ENCODE measurements at places on chromosomes 7 and 10. TPM values are rescaled to one million over a fixed set of nuclear protein-coding genes. Genes with fewer than 3 reads are reported as not detected.

GRCh38 chr10:26573674-26574073 is 123.8 kb upstream of the PDSS1 start:
- H3K27me3 ChIP-seq: no peaks in the 10 kb centered on the region
- no peaks in the 10 kb centered on the region for H3K4me1 ChIP-seq
- H3K4me3 ChIP-seq: no peak overlapping the region

The EVX1 gene
- total RNA-seq: not detected

DNA sequence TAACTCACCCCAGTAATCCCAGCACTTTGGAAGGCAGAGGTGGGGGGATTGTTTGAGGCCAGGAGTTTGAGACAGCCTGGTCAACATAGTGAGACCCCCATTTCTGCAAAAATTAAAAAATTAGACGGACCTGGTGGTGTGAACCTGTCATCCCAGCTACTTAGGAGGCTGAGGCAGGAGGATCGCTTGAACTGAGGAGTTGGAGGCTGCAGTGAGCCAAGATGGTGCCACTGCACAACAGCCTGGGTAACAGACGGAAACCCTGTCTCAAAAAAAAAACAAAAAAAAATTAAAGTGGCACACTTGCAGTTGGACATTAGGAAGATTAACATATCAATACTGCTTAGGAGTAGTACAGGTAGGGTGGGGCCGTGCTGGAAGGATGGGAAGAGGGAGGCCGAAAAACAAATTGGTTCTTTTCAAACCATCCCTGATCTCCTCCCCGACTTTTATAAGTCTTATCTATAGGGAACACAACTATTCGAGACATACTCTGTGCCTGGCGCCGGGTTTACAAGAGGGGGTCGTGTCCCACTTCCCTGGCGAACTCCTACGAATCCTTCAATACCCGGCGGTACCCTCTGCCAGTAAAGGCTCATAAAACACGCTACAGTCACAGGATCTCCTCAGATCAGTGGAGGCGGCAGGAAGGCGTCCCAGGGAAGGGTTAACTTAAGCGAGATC is 628 bp downstream of the TAF6 start:
- H3K4me3 ChIP-seq: peak overlapping the region; percentile 85
- DNase-seq: no peak

DNA sequence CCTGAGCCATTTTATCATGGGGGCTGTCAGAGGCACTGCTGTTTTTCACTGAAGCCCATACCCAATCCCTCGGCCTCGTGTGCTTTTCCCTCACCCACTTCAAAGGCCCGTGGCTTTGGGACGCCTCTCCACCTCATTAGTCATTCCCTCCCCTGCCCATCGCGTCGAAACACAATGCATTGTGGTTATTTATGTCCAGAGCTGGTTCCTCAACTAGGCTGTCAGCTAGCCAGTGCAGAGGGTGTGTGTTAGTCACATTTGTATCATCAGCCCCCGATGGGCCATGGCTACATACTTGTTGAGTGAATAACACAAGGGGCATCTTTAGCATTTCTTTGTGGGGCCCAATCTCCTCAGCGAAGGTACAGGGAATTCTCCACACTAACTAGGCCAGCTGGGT is 3.8 kb upstream of the CRCP start:
- H3K27ac ChIP-seq: no peak overlapping the region
- DNase-seq: no peak
- peaks cover 8% of the 10 kb centered on the region for H3K36me3 ChIP-seq
- H3K27me3 ChIP-seq: no peaks in the 10 kb centered on the region

The GLI3 gene
- 8.6 TPM for total RNA-seq

GRCh38 chr7:125347269-125347668 is 417.6 kb upstream of the POT1 start:
- H3K36me3 ChIP-seq: no peaks in the 10 kb centered on the region
- DNase-seq: no peak
- H3K27ac ChIP-seq: no peak overlapping the region
- H3K4me1 ChIP-seq: no peaks in the 10 kb centered on the region
- no peaks in the 10 kb centered on the region for H3K27me3 ChIP-seq

- H3K4me3 ChIP-seq: peak within 1 kb of the TSS; percentile 86
- H3K4me1 ChIP-seq: peaks cover 23% of the 10 kb centered on the region
- H3K27me3 ChIP-seq: peaks cover 4% of the 10 kb centered on the region
- no peaks in the 10 kb centered on the region for H3K36me3 ChIP-seq
Observed at GRCh38 chr10:11742009-11742778, at the start of gene ECHDC3. Gene ECHDC3 (plus strand): TSS chr10:11742382. CDS start chr10:11742577, 195 bp downstream.

DNA sequence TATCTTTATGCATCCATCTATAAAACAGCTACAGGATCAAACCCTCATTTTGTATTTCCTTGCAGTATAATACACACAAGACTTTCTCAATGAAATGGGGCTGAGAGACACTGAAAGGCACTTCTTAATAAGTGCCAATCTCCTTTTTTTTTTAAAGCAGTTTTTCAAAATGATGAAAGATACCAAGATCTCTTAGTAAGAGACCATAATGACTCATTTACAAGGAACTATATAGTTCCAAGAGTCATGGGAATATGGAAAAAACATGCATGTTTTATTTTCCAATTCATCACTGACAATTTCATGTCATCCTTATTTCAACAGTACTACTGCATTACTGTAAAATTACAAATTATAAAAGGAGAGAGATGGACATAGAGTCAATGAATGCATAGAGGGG is 973.7 kb downstream of the GATA3 start:
- H3K4me3 ChIP-seq: no peak overlapping the region
- H3K27me3 ChIP-seq: no peaks in the 10 kb centered on the region
- no peaks in the 10 kb centered on the region for H3K4me1 ChIP-seq
- no peak overlapping the region for H3K27ac ChIP-seq
- H3K36me3 ChIP-seq: no peaks in the 10 kb centered on the region
- no peak for DNase-seq

The RPEL1 gene
- total RNA-seq: not detected

GRCh38 chr7:66157060-66157459 is 42.4 kb downstream of the CRCP start:
- no peaks in the 10 kb centered on the region for H3K27me3 ChIP-seq
- no peak for DNase-seq
- H3K36me3 ChIP-seq: peaks cover 79% of the 10 kb centered on the region
- H3K4me1 ChIP-seq: no peaks in the 10 kb centered on the region

The C10orf90 gene
- not detected for total RNA-seq

GRCh38 chr10:63633677-63634487 is 112.7 kb downstream of the REEP3 start:
- H3K4me1 ChIP-seq: peaks cover 4% of the 10 kb centered on the region
- H3K4me3 ChIP-seq: no peak overlapping the region
- H3K27me3 ChIP-seq: no peaks in the 10 kb centered on the region
- H3K27ac ChIP-seq: no peak overlapping the region
- DNase-seq: no peak
- H3K36me3 ChIP-seq: no peaks in the 10 kb centered on the region

DNA sequence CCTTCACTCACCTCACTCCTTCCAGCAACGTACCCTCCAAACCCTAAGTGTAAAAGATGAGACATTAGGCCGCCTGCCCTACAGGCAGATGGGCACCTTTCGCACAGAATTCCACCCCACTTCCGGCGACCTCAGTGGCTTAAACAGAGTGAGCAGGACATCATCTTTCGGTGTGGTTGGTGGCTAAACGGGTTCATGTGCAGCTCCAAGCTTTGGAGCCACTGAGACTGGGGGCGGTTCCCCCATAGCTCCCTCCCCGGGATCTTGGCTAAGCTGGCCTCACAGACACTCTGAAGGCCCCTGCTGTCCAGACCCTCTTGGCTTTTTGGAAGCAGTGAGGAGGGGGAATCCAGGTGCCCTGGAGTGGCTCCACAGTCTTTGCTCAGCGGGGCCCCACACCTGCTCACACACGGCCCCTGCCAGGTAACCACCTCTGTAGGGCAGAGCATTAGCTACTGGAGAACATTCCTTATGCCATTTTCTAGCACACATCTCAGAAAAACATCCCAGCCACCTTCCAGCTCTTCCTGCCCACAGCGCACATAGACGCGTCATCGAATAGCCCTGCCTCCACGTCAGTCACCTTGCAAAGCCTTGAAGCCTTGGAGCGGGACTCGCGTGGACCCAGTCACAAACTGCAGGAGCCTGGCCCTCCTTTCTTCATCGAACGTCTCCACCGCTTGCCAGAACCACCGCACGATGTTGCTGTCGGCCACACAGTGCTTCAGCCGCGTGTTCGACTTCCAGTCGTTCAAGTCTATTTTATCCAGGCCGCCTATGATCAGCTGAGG is 108.8 kb downstream of the SMURF1 start:
- peaks cover 98% of the 10 kb centered on the region for H3K36me3 ChIP-seq
- H3K27ac ChIP-seq: peak overlapping the region; percentile 30
- DNase-seq: no peak
- no peaks in the 10 kb centered on the region for H3K27me3 ChIP-seq
- no peak overlapping the region for H3K4me3 ChIP-seq

- peaks cover 39% of the 10 kb centered on the region for H3K4me1 ChIP-seq
- H3K36me3 ChIP-seq: no peaks in the 10 kb centered on the region
- no peak overlapping the region for H3K27ac ChIP-seq
- DNase-seq: no peak
- H3K4me3 ChIP-seq: no peak overlapping the region
- H3K27me3 ChIP-seq: no peaks in the 10 kb centered on the region
Observed at GRCh38 chr7:73869011-73869798, 8.2 kb downstream of the TMEM270 start.

The MUC12 gene
- not detected for total RNA-seq

DNA sequence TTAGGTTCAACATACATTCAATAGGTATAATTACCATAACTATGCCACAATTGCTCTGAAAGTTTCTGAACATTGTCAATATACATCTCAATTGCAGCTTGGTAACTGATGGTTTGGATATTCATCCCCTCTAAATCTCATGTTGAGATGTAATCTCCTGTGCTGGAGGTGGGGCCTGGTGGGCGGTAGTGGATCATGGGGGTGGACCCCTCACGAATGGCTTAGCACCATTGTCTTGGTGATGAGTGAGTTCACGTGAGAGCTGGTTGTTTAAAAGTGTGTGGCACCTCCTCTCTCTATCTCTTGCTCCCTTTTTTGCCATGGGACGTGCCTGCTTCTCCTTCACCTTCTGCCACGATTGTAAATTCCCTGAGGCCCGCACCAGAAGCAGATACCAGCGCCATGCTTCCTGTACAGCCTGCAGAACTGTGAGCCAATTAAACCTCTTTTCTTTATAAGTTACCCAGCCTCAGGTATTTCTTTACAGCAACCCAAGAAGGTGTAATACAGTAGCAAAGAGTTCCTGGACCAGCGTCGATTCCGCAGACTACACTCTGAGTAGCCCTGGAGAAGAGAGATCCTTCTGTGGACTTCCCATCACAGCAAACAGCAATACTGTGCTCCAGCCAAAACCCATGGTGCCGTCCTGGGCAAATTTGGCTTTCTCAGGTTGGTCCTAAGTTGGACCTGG is 83.8 kb upstream of the GRB10 start:
- no peak overlapping the region for H3K4me3 ChIP-seq
- no peak overlapping the region for H3K27ac ChIP-seq
- no peaks in the 10 kb centered on the region for H3K27me3 ChIP-seq
- H3K36me3 ChIP-seq: no peaks in the 10 kb centered on the region
- peaks cover 7% of the 10 kb centered on the region for H3K4me1 ChIP-seq

The PLEKHS1 gene
- not detected for total RNA-seq

- DNase-seq: no peak
- H3K4me1 ChIP-seq: no peaks in the 10 kb centered on the region
- no peaks in the 10 kb centered on the region for H3K36me3 ChIP-seq
- no peak overlapping the region for H3K27ac ChIP-seq
Observed at GRCh38 chr7:1603346-1604225, 33.8 kb upstream of the PSMG3 start.

The UBE2D1 gene
- total RNA-seq: 16.1 TPM

The OR2A1 gene
- 0.60 TPM for total RNA-seq

DNA sequence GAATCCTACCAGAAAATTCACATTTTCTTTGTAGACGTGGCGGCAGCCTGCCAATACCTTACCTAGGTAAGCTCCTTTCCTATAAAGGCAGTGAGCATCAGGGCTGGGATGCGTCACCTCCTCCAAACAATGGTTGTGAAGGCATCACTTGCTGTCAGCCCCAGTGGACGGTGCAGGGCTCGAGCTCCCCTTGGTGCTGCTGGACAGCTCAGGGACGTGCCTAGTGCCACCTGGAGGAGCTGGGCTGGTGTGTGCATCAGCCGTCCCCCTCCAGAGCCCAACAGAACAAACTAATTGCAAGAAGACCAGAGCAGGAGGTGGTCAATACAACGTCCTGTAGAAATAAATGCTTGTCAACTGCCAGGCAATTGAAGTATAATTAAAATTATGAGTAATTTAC is 517.5 kb upstream of the FOXK1 start:
- no peaks in the 10 kb centered on the region for H3K4me1 ChIP-seq
- H3K27me3 ChIP-seq: no peaks in the 10 kb centered on the region
- no peaks in the 10 kb centered on the region for H3K36me3 ChIP-seq
- no peak for DNase-seq
- H3K4me3 ChIP-seq: no peak overlapping the region
- H3K27ac ChIP-seq: no peak overlapping the region

- H3K27me3 ChIP-seq: no peaks in the 10 kb centered on the region
- H3K4me3 ChIP-seq: no peak overlapping the region
- DNase-seq: no peak
- H3K4me1 ChIP-seq: no peaks in the 10 kb centered on the region
Observed at GRCh38 chr10:35728341-35728740, 86.2 kb upstream of the FZD8 start.

The PALD1 gene
- 7.8 TPM for total RNA-seq

The ACSM6 gene
- total RNA-seq: not detected

The BLNK gene
- 2.3 TPM for total RNA-seq

- no peaks in the 10 kb centered on the region for H3K27me3 ChIP-seq
- peaks cover 8% of the 10 kb centered on the region for H3K36me3 ChIP-seq
- H3K27ac ChIP-seq: no peak overlapping the region
Observed at GRCh38 chr7:11141541-11141940, 167.9 kb downstream of the PHF14 start.

GRCh38 chr10:23384364-23384763 is 39.8 kb upstream of the C10orf67 start:
- no peak overlapping the region for H3K27ac ChIP-seq
- no peaks in the 10 kb centered on the region for H3K27me3 ChIP-seq
- H3K4me1 ChIP-seq: no peaks in the 10 kb centered on the region
- no peak for DNase-seq

The ZNF488 gene
- 1.1 TPM for total RNA-seq

The PRF1 gene
- total RNA-seq: 6.6 TPM

The LEP gene
- total RNA-seq: 15.9 TPM

The COA1 gene
- total RNA-seq: 74.1 TPM

The ABCC2 gene
- 5.1 TPM for total RNA-seq

The ATAD1 gene
- total RNA-seq: 27.3 TPM

- no peak overlapping the region for H3K4me3 ChIP-seq
- no peak for DNase-seq
- no peak overlapping the region for H3K27ac ChIP-seq
- no peaks in the 10 kb centered on the region for H3K27me3 ChIP-seq
- H3K36me3 ChIP-seq: no peaks in the 10 kb centered on the region
Observed at GRCh38 chr7:116139007-116139406, 71.3 kb upstream of the TES start.

DNA sequence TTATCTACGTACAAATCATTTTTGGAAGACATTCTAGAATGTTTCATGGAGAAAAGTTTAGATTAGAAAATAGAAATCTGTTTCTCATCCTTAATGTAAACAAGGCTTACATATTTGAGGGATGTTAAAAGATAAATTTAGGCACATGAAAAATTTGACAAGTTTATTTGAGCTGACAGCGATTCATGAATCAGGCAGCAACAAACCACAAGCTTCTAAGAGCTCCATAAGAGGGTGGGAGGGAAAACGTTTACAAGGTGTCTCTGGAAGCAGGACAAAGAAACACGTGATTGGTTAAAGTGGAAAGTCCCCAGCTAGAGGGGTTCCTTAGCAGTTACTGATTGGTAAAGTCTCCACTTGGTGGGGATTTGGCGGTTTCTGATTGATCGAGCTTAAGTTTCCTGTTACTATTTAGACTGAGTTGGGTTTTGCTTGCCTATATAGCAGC is 228.9 kb upstream of the PITRM1 start:
- no peak overlapping the region for H3K4me3 ChIP-seq
- H3K36me3 ChIP-seq: no peaks in the 10 kb centered on the region

The HOXA10 gene
- 34.1 TPM for total RNA-seq

Data from tibial nerve (tissue), 4 donors.